ENCODE measurements at places on chromosomes 3 and 15.

GRCh38 chr3:146502887-146503460, 33.6 kb upstream of the PLSCR2 start:
- no peak for DNase-seq

GRCh38 chr3:56763233-56763632, 38.5 kb downstream of the ARHGEF3 start:
- peak; percentile 23 for DNase-seq

GRCh38 chr15:91357011-91357410, 257.0 kb downstream of the SV2B start:
- DNase-seq = peak; percentile 12

- DNase-seq = no peak
These were observed 63.5 kb downstream of the MESD start for GRCh38 chr15:80926126-80926525.

GRCh38 chr15:51312166-51313073, 26.0 kb downstream of the CYP19A1 start:
- DNase-seq = peak; percentile 91

- DNase-seq = no peak
These were observed 13.5 kb upstream of the SEC13 start for GRCh38 chr3:10334459-10334858.

GRCh38 chr3:61894988-61895935, 333.9 kb downstream of the PTPRG start:
- peak; percentile 96 for DNase-seq

- DNase-seq = no peak
These were observed 4.9 kb downstream of the FLNB start for GRCh38 chr3:58013099-58013498.

DNA sequence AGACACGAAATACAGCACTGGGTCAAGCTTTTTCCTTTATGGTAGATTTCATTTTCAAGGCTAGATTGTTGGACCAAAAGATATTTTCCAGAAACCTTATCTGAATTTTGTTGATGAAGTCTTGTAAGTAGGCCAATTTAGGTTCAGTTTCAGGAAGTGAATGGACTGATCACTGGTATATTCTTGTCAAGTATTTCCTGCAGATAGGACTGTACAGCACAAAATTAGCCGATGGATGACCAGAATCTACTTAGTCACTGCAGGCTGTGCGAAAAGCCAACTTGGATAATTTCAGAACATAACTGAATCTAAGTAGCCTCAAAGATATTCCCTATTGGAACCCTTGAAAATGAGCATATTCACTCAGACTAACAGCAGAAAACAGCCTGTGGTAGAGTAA, 206.5 kb downstream of the NR1D2 start:
- no peak for DNase-seq

DNA sequence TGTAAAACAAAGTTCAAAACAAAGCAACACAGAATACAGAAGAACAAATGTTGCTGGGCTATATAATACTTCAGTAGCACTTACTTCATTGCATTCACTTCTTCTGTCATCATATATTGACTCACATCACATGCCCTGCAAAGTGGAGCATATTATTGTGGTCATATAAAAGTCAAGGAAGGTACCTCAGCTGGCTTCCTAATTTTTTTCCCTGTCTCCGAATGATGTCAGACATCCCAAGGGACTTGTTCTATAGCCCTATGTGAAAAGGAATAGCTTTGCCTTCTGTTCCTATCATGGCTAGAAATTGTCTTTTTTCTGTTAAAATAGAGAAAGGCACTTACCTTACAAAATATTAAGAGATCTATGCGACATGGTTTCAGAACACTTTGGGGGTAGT, 109.4 kb downstream of the LRTM1 start:
- DNase-seq = no peak

DNA sequence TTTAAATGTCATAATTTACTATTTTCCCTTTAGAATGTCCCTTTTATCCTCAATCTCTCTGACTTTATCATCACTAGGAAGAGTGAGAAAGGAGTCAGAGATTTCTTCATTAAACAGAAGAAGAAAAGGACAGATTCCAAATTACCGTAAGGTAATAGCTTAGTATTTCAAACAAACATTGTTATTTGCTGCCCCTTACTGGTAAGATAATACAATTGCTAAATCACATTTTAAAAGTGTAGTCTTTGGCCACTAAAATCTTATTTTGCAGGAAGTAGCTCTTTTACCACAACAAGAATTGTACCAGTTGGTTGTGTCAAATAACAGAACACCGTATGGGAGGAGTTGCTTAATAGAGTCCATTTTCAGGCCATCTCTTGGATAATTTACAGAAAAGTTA, 53.7 kb downstream of the CGGBP1 start:
- peak; percentile 10 for DNase-seq

DNA sequence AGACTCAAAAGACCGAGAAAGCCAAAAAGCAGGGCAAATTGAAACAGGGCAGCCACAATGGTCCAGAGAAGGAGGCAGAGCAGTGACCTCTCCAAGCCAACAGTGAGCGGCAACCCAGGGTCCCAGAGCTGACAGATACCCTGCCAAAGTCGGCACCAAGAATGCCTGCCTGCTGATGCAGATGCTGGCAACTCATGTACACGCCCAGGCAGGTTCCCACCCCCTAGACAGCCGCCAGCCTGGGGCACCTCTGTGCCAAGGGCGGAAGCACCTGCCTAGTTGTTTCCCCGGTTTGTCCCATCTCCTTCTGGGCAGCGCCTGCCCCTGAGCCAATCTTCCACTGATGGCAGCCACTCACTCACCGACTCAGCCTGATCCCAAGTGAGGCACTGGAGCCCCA, 22.1 kb downstream of the KLHL25 start:
- no peak for DNase-seq

- DNase-seq = no peak
These were observed 2.2 kb upstream of the SNRK start for GRCh38 chr3:43284171-43284570.

DNA sequence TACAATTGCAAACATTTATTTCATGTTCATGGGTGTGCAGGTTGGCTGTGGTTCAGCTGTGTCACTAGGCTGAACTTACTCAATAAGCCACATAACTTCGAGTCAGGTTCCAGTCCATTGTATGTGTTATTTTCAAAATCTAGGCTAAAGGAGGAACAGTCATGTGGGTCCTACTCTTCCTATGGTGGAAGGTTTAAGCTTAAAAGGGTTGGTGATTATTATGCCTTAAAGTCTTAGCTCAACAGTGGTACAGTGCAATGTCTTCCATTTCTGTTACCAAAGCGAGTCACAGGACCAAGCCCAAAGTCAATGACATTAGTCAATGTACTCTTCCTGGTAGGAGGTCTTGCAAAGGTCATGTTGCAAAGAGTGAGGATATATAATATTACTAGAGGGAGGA, 78.2 kb downstream of the ATG7 start:
- no peak for DNase-seq

DNA sequence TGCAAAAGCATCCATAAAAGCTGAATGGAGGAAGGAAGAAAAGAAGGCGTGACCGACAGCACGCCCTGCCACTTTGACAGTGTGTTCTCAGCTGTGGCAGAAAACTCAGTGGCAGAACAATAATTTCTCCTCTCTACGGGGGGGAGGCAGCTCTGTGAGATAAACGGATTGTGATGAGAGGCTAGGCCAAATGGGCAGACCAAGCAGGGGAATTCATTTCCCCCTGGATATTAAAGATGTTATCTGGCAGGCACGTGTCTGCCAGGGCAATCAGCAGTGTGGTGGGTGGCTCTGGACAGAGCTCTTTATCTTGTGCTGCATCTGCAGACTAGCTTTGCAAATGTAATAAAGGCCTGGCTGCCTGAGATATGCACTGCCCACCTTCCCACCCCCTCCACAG, 1.9 kb upstream of the RMDN3 start:
- DNase-seq = peak; percentile 76

DNA sequence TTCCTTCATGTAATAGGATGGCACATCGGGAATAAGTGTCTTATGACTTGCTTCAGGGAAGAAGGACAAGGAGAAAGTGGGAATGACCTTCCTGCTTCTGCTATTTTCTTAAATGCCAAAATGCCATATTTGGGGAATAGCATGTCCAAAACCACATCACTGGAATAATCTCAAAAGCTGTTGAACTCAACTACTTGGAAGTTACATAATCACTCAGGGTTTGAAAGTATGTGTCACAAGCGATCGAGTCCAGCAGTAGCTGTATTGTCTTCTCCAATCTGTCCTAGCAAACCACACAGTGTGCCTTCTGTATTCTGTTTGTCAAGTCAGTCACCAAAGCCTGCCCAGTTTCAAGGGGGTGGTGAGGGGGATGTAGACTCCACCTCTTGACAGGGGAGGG, 58.3 kb upstream of the GADL1 start:
- DNase-seq = no peak

DNA sequence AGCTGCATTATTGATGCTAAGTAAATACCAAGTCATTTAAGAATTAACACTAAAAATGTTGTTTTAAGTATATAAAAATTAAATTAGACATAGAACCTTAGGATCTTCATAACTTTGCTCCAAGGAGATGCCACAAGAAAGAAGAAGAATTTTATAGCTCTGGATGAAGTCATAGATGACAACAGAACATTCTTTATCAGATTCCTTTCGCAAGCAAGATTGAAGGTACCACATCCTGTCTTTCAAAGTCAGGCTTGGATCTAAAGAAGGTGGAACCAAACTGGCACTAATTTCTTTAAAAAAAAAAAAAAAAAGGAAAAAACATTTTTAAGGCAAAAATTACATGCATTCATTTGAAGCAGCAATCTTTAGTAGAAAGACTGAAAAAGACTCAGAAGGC, 62.5 kb downstream of the POLQ start:
- DNase-seq = no peak

DNA sequence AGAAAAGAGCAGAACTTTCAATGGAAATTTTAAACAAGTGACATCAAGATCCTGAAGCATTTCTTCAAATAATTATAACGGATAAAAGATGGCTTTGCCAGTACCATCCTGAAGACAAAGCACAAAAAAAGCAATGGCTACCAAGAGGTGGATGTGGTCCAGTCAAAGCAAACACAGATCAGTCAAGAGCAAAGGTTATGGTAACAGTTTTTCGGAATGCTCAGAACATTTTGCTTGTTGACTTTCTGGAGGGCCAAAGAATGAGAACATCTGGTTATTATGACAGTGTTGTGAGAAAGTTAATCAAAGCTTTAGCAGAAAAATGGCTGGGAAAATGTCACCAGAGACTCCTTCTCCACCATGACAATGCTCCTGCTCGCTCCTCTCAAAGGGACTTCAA, 31.5 kb downstream of the FEM1B start:
- no peak for DNase-seq

DNA sequence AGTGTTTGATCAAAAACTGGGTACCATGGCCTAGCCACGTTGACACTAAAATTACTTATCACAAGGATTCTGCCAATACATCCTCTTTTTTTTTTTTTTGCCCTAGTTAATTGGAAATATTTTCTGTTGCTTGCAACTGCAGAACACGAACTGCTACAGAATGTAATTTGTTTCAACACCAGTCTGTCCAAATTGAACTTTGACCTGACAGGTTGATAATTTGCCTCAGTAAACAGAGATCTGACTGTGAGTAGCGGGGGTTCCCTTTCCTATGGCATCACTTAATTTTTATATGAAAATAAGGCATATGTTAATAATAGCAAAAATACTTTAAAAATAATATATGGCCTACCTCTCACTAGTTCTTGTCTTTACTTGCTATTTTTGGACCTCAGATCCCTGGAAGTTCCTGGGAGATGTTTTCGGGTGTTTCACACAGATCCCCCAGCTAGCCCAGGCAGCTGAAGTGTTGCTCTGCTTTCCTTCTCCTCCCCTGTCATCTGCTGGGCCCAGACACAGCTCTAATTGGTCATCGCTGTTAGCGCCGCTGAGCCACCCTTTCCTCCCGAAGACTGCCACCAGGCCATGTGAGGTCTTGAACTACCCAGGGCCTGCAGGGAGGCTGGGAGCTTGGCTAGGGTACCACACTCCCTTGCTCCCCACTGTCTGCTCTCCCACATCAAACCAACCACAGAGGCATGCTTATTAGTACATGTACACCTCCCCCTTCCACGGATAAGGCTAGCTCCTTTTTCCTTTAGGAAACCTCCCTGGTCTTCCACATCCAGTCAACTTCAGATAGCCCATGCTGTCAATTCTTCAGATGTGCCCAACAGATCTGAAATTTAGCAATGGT, 89.8 kb upstream of the RNF7 start:
- no peak for DNase-seq

DNA sequence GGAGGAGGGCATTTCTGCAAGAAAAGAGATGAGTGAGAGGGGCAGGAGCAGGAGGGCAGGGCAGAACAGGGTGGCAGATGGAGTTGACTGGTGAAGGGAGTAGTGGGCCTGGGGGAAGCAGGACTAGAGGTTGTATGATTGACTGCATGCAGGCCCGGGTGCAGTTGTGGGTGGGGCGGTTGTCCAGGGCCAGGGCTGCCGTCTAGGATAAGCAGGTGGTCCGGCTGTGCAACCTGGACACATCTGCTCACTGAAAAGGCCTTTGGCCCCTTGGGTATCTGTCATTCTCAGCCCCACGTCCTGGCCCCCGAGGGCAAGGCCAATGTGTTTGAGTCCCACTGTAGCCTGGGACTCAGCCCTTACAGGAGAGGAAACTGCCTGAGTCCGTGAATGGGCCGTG, 25.4 kb downstream of the ALS2CL start:
- peak; percentile 15 for DNase-seq

DNA sequence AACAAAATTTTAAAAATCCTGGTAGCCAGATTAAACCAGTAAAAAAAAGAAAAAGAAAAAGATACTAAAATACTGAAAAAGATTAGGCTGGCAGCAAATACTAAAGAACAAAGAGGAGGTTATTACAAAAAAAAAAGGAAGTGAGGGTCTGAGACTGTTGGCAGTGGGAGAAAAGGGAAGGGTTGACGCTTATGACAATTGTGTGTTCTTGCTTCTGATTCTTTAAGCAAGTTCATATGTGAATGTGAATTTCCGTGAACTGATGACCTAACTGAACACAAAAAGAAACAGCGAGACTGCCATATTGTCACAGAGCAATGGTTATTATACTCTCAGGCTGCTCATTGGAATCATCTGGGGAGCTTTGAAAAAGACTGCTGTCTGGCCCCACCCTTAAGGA, 56.5 kb downstream of the ATP13A4 start:
- no peak for DNase-seq

DNA sequence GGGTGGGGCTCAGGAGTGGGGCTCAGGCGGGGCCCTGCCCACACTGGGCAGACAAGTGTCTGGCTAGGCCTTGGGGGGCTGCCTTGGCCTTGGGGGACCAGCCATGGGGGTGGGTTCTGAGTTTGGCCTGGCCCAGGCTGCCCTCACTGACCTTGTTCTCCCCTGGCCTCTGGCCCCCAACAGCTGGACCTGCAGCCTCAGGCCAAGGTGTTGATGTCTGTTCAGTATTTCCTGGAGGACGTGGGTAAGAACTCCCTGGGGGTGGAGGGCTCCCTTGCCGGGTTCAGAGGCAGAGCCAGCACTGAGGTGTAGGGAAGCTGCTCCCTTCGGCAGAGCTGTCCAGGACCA, 20.0 kb downstream of the PRKCD start:
- DNase-seq = no peak
